ENCODE measurements at places on chromosomes 2 and 18.

DNA sequence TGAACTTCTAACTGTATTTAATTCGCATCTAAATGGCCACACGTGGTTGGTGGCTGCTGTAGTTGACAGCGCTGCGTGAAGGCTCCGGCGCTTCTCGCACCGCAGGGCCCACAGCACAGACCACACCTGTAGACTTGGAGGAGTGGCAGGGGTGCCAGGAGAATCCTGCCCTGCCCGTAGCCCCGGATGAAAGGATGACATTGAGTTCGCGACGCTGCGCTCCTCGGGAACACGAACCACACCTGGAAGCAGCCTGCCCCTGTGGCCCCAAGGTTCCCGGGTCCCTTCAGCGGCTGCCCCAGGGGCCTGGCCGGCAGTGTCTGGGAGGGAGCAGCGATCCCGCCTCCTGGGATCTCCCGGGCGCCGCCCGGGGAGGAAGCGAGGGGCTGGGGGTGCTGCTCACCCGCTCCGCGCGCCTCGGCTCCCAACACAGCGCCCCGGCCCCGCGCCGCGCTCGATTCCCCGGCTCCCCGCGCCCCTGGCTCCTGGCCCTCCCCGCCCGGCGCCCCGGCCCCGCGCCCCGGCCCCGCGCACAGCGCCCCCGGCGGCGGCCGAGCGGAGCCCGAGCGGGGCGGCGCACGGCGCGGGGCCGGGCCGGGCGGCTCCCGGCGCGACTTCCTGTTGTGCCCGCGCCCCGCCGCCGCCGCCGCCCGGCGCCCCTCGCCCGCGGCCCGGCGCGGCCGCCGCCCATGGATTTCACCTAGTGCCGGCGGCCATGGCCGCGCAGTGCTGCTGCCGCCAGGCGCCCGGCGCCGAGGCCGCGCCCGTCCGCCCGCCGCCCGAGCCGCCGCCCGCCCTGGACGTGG, at the start of gene RNPEPL1:
Gene RNPEPL1, plus strand, starts transcription at position 613 of the 806 bp plus-strand sequence. Its CDS starts 103 bp downstream, at position 716.
- DNase-seq, result peak; percentile 38

DNA sequence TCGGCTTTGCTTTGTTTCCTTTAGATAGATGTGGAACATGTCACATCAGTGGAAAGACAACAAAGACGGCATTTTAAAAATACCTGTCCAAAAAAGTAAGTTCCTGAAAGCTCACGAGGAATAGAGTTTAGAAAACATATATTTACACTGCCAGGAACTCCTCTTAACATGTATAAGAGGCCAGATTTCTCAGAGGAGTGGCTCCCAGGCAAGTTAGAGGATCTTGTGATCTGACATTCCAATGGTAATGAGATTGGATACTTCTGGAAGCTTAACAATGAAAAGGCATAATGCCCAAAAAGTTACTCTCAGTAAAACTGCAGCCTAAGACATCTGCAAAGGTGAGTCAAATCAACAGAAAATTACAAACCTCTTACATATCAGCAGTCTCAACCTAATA, 77.1 kb downstream of the CYRIA start:
- no peak for DNase-seq

DNA sequence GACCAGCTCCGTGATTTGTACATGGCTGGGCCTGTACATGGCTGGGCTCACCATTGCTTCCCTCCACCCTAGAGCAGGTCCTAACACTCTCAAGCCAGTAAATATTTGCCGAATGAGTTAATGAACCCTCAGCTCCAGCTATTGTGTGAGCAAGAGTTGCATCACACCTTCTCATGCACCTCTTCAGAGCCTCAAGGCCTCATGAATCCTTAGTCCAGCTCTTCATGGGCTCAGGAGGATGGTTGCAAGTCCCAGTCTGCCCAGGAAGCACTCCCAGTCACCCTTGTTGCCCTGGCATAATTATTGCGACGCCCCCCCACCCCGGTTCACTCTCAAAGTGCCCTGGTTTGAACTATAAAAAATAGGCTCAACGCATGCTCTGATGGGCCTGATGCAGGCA, 30.1 kb upstream of the GNAL start:
- DNase-seq, result no peak

- DNase-seq, result no peak
Measured at GRCh38 chr2:9215680-9216079, 9.1 kb downstream of the ASAP2 start.

DNA sequence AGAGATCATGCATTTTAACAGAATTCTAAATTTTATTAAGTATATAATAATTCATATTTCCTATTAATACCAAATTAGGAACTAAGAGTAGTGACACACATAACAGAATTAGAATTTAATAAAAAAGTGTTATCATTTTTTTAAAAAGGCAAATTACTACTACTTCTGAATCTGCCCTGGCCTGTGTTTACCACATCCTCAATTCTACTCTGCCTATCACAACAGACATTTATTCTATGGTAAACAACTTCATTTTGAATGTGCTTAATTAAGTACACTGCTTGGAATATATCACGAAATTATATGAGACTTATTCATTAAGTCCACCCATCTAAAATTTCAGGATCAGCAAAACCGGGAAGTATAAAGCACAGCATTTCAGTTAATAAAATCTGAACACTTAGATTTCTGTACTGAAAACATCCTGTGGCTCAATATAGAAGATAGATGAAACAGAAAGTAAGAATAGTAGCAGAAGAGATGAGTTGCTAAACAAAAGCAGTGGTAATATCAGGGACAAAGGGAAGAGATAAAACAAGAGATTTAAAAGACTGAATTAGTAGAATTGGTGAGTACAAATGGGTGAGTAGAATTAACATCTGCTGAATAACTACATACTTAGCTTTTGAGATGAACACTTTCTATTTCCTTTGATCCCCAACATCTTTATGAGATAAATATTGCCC, 3.7 kb downstream of the SMC6 start:
- DNase-seq, result no peak

DNA sequence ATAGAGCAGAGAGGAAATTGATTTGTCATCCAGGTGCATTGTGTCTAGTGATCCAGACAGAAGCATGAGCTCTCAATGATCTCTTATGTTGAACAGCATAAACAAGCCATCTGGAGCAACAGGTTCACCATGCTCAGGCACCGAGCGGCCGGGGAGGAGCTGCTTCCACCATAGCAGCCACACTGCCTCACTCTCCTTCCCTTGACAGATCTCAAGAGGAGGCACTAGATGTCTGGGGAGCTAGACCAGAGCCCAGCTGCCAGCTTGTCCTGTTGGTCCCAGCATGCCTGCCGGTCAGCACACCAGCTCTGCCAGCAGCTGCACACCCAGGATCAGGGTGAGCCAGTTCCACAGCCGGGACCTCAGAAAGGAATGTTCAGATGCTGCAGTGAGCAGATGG, 17.5 kb upstream of the LONRF2 start:
- DNase-seq, result no peak

All from effector memory CD4-positive, alpha-beta T cell (primary cell).